ENCODE measurements at places on chromosomes 2 and 18.

GRCh38 chr2:96523659-96524481 lies 12.7 kb upstream of the ARID5A start:
- DNase-seq, result no peak

DNA sequence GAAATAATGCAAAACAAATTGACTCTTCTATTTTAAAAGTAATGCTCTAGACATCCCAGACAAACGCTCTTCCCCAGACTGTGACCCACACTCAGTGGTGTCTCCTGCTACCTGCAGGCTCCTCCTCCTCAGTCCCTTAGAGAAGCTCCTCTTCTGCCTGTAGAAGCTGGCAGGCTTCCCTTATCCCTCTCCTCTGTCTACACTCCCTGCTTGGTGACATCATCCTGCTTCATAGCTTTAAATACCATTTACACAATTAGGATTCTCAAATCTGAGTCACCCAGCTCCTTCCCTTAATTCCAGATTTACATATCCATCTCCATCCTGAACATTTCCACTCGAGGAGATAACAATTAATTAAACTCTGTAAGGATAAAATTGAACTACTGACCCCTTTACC lies 167.9 kb downstream of the FBXO15 start:
- DNase-seq, result no peak

DNA sequence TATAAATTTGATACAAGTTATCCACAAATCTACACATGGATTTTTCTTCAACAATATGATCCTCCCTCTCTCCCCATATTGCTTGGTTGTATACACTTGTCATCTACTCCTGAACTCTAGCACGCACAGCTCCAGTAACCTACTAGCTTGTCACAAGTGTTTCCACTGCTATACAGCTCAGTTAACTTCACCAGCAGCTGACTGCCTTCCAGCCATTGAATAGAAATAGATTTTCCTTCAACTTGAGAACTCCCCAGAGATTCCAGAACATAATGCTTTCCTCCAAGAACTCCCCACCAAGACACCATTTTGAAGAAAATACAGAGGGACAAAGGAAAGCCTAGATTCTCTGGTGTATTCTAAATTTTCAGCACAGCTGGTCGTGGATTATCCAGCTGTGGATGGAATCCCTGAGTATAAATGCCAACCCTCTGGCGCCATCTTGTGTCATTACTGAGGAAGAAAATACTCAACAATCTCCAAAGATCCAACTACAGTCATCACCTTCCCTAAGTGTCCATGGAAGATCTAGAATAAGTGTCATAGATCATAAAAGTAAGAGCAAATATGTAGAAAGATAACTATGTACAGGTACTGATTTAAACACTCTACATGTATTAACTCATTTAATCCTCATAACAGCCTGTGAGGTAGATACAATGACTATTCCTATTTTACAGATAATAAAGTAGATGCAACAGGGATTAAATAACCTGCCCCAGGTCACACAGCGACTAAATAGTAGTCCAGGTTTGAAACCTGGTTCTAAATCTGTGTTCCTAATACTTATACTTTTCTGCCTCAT lies 156.7 kb downstream of the ARHGAP28 start:
- peak; percentile 38 for DNase-seq

DNA sequence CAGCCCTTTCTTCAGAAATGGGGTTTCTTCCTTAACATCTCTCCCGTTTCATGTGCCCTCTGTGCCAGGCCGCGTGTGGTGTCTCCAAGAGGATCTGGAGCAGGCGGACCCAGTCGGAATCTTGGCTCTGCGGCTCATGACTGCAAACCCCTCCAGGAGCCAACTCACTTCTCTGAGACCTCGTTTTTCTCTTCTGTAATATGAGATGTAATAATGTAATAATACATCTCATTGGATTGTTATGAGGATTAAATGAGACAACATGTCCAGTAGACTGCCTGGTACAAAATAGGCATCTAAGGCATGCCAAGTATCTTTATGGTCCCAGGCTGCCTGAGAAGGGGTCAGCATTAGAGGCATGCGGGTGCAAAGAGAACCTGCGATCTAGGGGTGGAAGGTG lies 221.3 kb upstream of the REV1 start:
- no peak for DNase-seq

DNA sequence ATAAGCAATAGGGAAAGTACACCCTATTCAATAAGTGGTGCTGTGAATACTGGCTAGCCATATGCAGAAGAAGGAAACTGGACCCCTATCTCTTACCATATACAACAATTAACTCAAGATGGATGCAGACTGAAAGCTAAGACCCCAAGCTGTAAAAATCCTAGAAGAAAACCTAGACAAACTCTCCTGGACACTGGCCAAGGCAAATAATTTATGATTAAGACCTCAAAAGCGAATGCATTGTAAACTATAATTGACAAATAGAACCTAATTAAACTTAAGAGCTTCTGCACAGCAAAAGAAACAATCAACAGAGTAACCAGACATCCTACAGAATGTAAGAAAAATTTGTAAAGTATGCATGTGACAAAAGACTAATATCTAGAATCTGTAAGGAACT lies 41.1 kb upstream of the ASXL3 start:
- no peak for DNase-seq

DNA sequence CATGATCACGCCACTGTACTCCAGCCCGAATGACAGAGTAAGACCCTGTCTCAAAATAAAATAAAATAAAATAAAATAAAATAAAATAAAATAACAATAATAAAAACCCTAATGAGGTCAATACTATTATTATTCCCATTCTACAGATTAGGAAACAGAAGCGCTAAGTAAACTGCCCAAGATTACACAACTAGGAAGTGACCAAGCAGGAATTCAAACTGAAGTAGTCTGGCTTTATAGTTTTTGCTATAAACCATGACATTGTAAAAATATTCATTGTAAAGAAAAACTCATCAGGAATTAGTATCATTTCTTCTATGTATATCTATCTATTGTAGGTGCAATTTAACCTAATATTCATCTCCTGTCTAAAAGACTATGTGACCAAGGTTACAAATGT lies 1.2 kb downstream of the PLEKHM3 start:
- no peak for DNase-seq

GRCh38 chr2:129769185-129769991 lies 210.1 kb upstream of the RAB6C start:
- no peak for DNase-seq

Data from SHP77 (cell line).